Ureter (tissue), 1 donor: ENCODE measurements at places on chromosomes 13 and 19.
A peak's percentile ranks its signal among the peaks of the same experiment; 100 is the strongest.

DNA sequence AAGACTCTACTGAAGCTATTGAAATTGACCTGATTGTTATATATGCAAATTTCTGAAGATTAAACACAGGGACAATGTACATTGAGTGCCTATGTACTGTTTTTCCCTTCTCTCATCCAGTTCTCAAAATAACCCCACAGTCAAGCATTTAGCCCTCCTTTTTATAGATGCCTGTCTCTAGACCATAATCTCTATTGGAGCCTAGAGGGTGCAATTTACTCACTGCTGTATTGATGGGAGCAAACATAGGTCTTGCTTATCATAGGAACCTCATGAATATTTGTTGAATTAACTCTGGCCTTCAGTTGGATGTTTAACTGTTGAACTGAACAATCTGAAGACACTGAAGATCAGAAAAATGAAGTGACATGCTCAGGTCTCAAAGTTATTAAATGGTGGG is 183.0 kb downstream of the RFC3 start:
- no peak for DNase-seq

GRCh38 chr13:60303166-60303565 is 93.9 kb upstream of the TDRD3 start:
- no peak for DNase-seq

GRCh38 chr19:23203841-23204344 is 46.3 kb downstream of the ZNF724 start:
- no peak for DNase-seq

DNA sequence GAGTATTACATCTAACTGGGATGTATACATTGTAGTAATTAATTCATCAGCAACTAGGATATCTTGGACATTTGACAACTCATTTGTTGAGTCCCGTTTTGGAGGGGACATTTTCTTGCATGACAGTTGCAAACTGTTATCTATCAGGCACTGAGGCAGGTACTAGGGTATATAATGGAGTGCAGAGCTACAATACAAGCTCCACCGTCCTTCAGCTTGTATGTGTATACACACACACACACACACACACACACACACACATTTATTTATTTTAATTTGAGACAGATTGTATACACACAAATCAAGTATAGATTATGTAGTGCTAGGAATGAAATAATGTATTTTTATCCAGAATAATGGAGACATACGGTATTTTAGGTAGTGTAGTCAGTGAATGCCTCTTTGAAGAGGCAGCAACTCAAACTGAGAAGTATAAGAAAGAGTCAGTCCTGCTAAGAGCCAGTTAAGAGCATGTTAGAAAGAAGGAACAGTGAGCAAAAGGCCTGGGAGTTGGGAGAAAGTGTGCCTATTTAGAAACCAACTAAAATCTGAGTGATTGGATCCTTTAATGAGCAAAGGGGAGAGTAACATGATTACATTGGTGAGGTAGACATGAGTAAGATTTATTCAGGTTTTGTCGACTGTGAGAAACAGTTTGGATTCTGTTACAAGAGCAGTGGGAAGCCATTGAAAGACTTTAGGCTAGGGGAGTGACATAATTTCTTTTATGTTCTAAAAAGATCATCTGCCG is 74.5 kb downstream of the NBEA start:
- no peak for DNase-seq

- no peak for DNase-seq
Measured at GRCh38 chr13:29577136-29578051, 18.1 kb downstream of the SLC7A1 start.

- DNase-seq = no peak
Measured at GRCh38 chr13:28110414-28110813, 10.0 kb upstream of the FLT3 start.

DNA sequence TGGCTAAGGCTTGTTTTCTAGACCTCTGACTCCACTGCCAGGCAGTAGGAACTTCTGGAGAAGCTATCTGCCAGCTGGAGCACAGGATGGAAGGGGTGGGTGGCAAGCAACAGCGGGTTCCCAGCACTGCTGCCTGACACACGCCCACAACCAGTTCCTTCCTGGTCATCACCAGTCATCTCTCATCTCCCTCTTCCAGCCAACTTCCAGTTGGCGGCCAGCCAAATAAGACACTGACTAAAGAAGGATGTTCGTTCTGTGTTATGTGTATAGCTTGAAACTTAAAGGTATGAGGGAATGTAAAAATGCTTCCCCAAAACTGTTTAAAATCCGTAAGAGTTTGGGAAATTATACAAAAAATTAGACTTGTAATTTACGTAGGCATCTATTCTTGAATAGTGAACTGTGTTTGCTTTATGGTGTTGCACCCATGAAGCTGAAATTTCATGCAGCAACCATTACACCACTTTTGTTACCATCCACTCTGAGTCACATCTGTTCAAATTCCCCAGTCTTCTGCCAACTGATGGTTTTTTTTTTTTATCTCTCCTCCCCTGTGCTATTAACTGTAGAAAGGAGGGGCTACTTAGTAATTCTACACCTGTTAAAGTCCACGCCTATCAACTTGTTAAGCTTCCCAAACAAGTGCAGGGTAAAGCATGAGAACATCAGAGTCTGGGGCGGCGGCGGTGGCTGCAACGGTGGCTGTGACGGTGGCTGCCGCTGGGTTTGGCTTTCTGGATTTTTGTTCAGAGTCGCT is 86.2 kb upstream of the FRY start:
- DNase-seq = peak; percentile 62

GRCh38 chr19:49847731-49848696 is 2.9 kb upstream of the PTOV1 start:
- DNase-seq = no peak

GRCh38 chr19:49677231-49677900 is at the start of gene PRMT1:
PRMT1 (plus strand) TSS chr19:49677271; CDS start chr19:49677281, 10 bp downstream.
- DNase-seq = no peak

DNA sequence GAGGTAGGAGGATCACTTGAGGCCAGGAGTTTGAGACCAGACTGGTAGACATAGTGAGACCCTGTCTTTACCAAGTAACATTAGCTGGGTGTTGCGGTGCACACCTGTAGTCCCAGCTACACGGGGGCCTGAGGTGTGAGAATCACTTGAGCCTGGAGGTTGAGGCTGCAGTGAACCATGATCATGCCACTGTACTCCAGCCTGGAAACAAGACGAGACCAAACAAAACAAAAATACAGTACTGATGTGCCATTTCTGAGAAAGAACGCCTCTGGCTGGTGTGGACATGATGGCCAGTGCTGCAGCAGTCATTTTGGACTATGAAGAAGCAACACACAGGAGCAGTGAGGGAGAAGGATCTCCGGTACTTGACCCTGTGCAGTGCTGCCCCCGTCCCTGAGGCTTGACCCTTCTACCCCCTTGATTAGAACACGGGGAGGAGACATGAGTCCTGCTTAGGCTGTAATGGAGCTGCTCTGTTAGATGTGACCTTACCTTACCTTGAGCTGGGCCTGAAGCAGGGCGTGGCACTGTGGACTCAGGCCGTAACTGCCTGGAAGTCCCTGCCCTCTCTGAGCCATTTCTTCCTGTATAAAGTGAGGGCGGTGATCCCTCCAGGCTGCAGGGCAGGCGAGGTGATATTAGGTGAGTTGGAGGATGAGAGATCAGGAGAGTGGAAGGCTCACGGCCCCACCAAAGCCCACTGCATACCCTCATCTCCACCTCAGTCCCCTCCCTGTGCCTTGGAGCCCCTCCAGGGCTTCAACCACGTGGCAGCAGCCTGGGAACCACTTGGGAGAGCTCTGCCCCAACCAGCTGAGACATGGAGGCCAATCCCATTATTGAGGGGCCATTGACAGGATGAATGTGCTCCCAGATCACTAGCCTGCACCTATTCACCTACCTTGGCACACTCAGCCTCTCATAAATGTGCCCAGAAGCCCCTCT is 5.9 kb downstream of the RPL18A start:
- DNase-seq = no peak

DNA sequence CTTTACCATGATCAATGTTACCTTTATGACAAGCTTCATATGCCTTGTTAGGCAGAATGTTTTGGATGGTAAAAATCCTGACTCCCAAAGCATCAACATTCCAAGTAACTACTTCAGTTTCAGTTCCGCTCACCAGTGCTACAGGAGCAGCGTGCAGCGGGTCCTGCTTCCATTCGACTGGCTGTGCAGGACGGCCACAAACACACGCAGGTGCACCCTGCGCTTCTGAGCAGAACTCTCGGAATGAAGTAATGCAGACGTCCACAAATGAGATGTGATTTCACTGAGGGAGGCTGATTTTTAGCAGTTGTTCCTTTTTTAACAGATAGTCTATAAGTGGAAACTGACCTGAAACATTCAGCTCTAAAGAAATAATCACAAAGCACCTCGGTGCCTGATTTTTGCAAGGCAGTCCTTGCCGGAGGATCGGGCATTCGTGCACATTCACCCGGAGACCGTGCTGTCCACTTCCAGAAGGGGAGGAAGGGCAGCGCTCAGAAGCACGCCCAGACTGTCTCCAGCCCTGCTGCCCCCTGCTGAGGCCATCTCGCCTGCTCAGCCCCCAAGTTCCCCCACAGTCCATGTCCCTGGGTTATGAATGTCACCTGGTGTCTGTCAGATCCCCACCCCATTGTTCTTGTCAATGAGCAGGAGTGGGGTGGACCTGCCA is 85.8 kb downstream of the RAB20 start:
- no peak for DNase-seq

DNA sequence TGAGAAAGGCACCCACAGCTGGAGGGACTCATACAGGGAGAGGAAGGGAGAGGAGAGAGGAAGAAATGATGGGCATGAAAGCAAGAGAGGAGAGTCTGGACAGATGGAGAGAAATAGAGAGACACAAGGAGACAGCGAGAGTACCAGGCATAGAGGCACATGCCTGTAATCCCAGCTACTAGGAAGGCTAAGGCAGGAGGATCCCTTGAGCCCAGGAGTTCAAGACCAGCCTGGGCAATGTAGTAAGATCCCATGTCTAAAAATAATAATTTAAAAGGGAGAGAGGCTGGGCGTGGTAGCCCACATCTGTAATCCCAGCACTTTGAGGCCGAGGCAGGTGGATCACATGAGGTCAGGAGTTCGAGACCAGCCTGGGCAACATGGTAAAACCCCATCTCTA is 9.3 kb downstream of the UNC13A start:
- DNase-seq = no peak

DNA sequence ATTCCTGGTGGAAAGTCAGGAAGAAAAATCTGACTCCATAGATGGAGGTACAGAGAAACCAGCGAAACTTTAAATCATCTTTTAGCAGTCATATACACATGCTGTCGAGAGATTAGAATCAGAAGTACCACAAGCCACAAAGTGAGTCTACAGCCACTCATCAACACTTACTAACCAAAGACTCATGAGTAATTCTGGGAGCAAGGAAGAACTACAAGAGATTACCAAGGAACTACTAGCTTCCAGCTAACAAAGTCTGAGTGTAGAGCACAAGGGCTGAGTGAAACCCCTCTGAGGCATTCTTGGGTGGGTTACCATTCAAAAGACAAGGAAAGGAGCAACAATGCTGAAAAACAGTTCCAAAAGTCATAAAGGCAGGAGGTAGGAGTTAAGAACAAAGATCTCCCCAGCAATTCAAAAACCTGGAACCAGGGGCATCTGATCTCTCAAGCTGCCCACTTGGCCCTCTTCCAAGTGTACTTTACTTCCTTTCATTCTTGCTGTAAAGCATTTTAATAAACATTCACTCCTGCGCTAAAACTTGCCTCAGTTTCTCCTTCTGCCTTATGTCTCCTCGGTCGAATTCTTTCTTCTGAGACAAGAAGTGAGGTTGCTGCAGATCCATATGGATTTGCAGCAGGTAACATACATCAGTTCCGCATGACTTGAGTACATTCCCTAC is 13.0 kb downstream of the RBM26 start:
- DNase-seq = no peak
